Hepatocyte (in vitro differentiated cells): ENCODE measurements at places on chromosomes 3 and 15.
A peak's percentile ranks its signal among the peaks of the same experiment; 100 is the strongest.

GRCh38 chr15:55226127-55226526 is 29.4 kb upstream of the RSL24D1 start:
- DNase-seq = no peak

- no peak for DNase-seq
Measured at GRCh38 chr15:43408789-43409188, 37.9 kb downstream of the TUBGCP4 start.

DNA sequence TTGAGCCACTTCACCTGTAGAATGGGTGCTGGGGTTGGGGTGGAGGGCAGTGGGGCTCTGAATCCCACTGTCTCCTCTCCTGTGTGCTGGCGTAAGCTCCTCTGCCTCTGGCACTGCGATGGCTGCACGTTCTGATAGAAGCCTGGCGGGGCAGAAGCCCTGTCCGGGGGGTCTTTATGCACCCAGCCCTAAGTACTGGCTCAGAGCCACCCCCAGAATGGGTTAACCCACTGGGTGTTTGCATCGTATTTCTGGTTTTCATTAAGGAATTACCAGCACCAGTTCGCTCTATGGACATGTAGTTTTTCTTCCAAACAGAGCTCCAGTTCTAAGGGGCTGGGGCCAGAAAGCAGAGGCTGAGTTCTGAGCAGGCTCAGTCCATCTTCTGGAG is 37.7 kb upstream of the CDCP1 start:
- no peak for DNase-seq

DNA sequence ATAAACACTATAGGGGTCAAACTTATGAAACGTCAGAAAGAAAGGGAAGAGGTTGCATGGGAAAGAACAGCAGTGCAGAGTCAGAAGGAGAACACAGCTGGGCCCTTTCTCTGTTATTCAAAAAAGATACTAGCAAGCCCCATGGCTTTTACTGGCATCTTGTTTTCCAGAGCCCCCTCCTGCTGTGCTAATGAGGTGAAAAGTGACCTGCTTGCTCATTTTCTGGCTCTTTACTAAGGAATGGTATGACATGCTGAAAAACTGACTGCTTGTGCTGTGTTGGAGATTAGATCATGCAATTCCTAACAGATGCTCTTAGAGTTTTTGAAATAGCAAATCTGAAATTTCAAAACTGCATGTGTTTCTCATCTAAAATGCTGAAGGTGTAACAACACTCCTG is 541.6 kb upstream of the ALCAM start:
- DNase-seq = no peak

DNA sequence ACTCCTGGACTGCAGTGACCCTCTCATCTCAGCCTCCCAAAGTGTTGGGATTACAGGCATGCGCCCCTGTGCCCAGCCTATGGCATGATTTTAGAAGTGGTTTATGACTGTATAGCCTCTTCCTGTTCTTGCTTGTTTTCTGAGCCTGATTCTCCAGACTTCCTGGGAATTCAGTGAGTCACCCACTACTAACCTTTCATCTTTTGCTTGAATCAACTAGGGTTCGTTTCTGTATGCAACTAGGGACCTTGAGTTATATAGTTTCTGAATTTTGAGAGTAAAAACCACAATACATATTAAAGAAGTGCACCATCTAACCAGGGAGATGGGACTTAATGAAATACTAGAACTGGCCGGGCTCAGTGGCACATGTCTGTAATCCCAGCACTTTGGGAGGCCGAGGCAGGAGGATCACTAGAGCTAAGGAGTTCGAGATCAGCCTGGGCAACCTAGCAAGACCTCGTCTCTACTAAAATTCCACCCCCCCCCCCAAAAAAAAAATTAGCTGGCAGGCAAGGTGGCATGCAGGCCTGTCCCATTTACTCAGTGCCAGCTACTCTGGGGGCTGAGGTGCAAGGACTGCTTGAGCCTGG is 76.0 kb downstream of the ZNF609 start:
- peak; percentile 28 for DNase-seq

DNA sequence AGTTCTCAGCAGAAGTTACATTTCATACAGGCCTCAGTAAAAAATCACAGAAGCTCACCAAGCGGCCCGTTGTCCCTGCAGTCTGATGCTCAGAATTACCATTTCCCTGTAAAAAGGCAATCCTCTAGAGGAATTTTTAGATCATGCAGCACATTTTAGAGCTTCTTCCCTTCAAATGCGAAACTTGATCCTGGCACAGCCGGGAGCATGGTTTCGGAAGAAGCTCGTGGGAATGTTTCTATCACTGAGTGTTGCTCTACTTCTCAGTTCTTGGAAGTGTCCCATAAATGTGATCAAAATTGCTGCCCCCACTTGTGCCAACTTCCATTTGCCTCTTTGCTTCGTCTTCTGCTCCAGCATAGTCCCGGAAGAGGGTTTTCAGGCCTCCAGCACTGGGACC is 3.8 kb upstream of the H1-8 start:
- DNase-seq = no peak
